ENCODE measurements at places on chromosomes 2 and 18.

GRCh38 chr2:10720947-10721395, 459 bp upstream of the ATP6V1C2 start:
- DNase-seq: no peak

DNA sequence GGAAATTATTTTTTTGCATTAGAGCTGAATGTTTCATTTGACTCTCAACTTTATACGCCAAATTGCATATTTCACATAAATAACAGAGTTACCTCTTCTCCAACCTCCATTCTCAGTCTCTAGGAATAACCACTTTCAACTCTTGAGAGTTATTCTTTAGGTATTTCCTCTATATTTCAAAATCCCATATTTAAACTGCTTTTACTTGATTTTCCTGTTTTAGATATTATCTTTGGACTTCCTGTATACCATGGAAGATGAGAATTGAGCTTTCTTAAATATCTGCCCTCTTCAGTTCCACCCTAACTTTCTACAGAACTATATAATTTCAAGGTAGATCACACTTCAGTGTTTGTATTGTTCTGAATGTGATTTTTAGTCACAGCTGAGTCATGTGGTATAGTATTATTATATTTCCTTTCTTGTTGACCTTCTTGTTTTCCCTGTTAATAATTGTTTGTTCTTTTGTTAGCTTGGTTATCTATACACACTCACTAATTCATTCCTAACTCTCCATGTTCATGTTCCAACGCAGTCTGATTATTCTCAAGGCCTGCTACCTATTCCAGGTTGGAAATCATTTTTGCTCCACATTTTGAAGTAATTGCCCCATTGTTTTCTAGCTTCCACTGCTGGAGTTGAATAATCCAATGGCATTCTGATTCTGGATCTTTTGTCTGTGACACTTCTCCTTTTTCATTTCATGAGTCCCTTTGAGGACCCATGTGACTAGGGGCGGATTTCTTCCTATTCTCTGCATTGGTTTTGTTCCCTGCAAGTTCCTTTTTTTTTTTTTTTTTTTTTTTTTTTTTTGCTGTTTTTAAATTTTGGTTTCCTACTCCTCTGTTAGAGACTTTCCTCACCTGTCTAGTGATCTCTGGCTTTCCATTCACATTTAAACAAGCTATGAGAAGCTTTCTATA, 156.8 kb upstream of the RBMS1 start:
- DNase-seq: no peak

DNA sequence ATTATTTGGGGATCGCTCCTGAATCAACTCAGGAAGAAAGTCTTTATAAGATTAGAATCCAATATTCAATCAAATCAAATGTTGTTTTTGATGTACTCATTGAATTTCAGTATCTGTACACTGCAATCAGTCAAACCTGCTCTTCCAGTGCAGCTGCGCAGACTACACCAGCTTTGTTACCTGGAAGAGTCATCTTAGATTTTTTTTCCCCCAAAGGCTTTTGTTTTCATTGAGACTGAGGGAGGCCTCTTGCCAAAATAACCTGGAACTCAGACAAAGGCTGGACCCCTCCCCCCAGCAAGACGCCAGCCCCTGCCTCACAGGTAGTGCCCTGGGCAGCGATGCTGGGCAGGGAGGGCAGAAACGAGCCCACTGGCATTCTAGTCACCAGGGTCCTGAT, 74.8 kb downstream of the ARHGEF4 start:
- no peak for DNase-seq

- no peak for DNase-seq
Observed at GRCh38 chr18:23377669-23378301, 75.3 kb upstream of the RIOK3 start.

DNA sequence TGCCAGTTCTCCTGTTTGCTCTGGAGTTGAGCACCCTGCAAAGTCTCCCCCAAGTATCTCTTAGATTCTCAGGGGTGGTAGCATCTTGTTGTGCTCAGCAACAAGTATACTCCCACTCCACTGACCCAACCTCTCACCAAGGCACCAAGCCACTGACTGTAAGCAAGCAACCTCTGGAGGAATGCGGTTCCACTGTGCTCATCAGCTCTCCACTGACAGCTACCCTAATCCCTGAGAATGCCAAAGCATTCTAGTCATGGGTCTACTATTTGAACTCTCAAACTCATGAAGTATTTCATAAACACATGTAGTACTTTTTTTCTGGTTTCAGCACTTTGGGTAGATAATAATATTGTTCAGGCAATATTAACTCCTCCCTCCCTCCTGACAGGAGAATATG, 170.0 kb downstream of the EPHA4 start:
- no peak for DNase-seq

GRCh38 chr2:86039178-86039962, 66.3 kb downstream of the POLR1A start:
- DNase-seq: no peak

GRCh38 chr2:65437392-65438135, 5.2 kb upstream of the SPRED2 start:
- DNase-seq: no peak

- DNase-seq: no peak
Observed at GRCh38 chr2:217166241-217166850, 306.5 kb upstream of the TNP1 start.

- DNase-seq: no peak
Observed at GRCh38 chr2:44969936-44970335, 28.4 kb downstream of the SIX3 start.

- no peak for DNase-seq
Observed at GRCh38 chr2:144456680-144457079, 63.2 kb downstream of the ZEB2 start.

GRCh38 chr2:74575320-74575719, 20.8 kb downstream of the DOK1 start:
- no peak for DNase-seq

DNA sequence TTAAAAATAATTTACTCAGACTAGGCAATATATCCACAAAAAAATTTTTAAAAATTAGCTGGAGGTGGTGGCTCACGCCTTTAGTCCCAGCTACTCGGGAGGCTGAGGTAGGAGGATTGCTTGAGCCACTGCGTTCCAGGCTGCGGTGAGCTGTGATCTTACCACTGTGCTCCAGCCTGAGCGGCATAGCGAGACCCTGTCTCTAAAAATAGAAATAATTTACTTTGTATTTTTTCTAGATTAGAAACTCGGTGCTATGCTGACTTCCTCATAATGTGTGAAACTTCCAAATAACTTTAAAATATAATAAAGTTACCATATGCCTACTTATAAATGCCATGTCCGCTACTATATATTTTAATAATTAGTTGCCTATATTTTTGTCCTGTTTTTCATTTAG, 6.7 kb downstream of the PPIG start:
- DNase-seq: no peak

DNA sequence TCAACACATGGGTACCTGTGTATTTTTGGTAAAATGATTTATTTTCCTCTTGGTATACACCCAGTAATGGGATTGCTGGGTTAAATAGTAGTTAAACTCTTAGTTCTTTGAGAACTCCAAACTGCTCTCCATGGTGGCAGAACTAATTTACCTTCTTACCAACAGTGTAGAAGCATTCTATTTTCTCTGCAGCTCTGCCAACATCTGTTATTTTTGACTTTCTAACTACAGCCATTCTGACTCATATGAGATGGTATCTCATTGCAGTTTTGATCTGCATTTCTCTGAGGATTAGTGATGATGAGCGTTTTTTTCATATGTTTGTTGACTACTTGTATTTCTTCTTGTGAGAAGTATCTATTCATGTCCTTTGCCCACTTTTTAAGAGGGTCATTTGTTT, 180.6 kb downstream of the FSIP2 start:
- no peak for DNase-seq

DNA sequence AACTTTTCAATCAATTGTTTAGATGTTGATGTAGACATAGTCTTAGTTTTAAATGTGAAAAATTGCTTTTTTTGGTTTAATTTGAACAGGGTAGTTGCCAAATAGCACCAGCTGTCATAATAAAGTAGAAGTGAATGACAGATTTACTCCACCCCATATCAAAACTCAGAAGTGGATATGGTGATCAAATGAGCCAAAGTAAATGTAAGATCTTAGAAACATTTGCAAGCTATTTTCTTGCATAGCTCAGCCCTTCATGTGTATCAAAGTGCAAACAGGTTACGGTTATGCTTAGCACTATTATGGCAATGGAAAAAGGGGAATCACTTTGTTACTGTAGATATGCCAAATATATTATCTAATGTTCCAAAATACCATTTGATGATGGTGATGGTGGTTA, 540.9 kb upstream of the NRP2 start:
- DNase-seq: no peak
